ENCODE measurements at places on chromosomes 2 and 18. TPM values are rescaled to one million over a fixed set of nuclear protein-coding genes. Genes with fewer than 3 reads are reported as not detected.

RNMT gene
- 55.2 TPM for total RNA-seq

TRMT61B gene
- total RNA-seq, result 42.0 TPM

DES gene
- total RNA-seq, result 2.3 TPM

HOXD9 gene
- not detected for total RNA-seq

C2orf74 gene
- 6.9 TPM for total RNA-seq

ZNF804A gene
- 15.6 TPM for total RNA-seq

ANKRD30B gene
- 0.16 TPM for total RNA-seq

Measured in occipital lobe (tissue), 3 donors.